ENCODE measurements at places on chromosomes 13 and 19. TPM values are rescaled to one million over a fixed set of nuclear protein-coding genes. Genes with fewer than 3 reads are reported as not detected.

DNA sequence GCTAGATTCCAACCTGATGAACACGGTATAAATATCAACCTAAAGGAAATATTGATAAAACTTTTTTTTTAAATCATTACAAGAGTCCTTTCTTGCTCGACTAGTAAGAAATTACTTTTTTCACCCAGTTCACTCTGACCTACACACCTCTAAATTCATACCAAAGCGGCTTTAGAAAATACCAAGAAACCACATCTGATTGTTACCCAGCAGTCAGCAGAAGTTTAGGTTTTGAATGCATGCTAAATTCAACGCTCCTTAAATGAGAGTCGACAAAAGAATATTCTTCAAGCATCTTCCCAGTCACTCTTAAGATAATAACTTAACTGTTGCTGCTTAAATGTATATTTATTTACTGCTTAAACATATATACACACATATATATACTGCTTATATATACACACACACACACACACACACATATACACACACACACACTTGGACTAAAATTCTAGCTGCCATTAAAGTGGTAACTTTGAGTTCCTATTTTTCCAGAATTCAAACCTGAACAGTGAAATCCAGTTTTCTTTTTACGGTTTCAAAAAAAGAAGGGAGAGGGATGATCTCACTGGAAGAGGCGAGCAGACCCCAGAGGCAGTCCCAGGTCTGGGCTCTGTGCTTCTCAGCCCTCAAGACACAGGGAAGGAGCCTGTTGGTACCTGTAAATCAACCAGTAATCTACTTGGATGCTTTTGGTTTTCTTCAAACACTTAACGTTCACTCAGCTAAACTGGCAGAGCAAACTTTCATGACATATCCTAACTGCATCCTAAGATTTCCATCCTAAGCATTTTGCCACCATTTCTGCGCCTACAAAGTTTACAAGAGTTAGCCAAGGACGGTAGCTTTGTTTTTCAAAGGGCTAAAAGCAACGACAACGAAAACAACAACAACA, 1.7 kb downstream of the STK24 start:
- peak overlapping the region; percentile 93 for H3K27ac ChIP-seq
- H3K27me3 ChIP-seq: no peaks in the 10 kb centered on the region
- DNase-seq: no peak
- no peaks in the 10 kb centered on the region for H3K36me3 ChIP-seq
- H3K4me3 ChIP-seq: peak overlapping the region; percentile 94

- no peaks in the 10 kb centered on the region for H3K27me3 ChIP-seq
- DNase-seq: no peak
- no peaks in the 10 kb centered on the region for H3K36me3 ChIP-seq
- H3K4me3 ChIP-seq: no peak overlapping the region
These were observed 2860.6 kb upstream of the PCDH20 start for GRCh38 chr13:64276232-64276631.

- no peaks in the 10 kb centered on the region for H3K4me1 ChIP-seq
- DNase-seq: no peak
- H3K4me3 ChIP-seq: no peak overlapping the region
- H3K27me3 ChIP-seq: no peaks in the 10 kb centered on the region
- no peak overlapping the region for H3K27ac ChIP-seq
These were observed 414.8 kb upstream of the PCDH20 start for GRCh38 chr13:61830475-61830874.

DNA sequence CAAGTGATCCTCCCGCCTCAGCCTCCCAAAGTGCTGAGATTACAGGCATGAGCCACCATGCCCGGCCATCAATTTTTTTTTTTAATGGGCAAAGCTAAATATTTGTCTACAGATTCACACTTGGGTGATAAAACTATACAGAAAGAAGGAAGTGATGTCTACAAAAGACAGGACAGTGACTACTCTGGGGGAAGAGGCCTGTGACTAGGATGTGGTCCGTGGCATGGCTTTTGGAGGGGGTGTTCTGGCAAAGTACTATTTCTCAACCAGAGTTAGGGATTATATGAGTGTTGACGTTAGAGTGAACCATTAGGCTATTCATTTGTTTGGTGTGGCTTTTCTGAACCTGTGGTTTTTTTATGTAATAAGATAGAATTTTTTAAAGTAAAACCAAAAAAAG, 42.7 kb downstream of the INSR start:
- DNase-seq: no peak
- H3K4me1 ChIP-seq: no peaks in the 10 kb centered on the region
- H3K36me3 ChIP-seq: no peaks in the 10 kb centered on the region
- no peak overlapping the region for H3K27ac ChIP-seq
- H3K4me3 ChIP-seq: no peak overlapping the region

- DNase-seq: no peak
- H3K4me3 ChIP-seq: no peak overlapping the region
- H3K27ac ChIP-seq: no peak overlapping the region
- H3K4me1 ChIP-seq: no peaks in the 10 kb centered on the region
These were observed 46.8 kb downstream of the ZNF85 start for GRCh38 chr19:20969898-20970297.

The GPX4 gene
- total RNA-seq: 387 TPM

The LYL1 gene
- 21.8 TPM for total RNA-seq

- no peak for DNase-seq
- no peaks in the 10 kb centered on the region for H3K36me3 ChIP-seq
- no peak overlapping the region for H3K27ac ChIP-seq
- H3K4me3 ChIP-seq: no peak overlapping the region
These were observed 91.3 kb downstream of the SPRY2 start for GRCh38 chr13:80249516-80250212.

The MBD3L4 gene
- not detected for total RNA-seq

DNA sequence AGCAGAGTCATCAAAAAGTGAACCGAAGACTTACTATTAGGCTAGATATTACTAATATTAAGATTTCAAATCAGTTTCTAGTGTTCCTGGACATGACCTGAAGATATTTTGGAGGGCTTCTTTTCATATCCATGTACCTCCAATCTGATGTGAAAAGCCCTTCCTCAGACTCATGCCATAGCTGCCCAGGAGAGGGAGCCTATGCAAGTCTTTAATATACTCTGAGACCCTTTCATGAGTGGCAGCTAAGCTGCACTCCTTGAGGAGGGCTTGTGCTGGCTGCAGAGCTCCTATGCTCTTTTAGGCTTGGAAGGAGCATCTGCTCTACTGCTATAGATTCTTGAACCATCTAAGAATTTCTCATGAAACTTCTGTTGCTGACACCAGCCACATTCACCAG, 715.3 kb downstream of the OLFM4 start:
- no peaks in the 10 kb centered on the region for H3K27me3 ChIP-seq
- H3K36me3 ChIP-seq: no peaks in the 10 kb centered on the region
- no peak overlapping the region for H3K27ac ChIP-seq

The C3 gene
- total RNA-seq: 1,129 TPM

DNA sequence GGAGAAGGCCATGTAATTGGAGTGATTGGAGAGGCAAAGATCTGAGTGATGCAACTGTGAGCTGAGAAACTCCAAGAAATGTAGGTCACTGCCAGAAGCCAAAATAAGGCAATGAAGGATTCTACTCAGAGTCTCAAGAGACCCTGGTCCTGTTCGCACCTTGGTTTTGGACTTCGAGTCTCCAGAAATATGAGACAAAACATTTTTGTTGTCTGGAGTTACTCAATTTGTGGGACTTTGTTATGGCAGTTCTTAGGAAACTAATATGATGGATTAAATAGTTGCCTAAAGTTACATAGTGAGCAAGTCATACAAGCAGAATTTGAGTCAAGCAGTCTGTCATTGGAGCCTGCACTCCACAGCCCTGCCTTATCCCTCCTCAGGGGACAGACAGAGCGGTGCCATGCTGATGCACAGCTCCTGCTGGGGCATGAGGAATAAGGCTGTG, 104.2 kb downstream of the ITGBL1 start:
- no peak for DNase-seq
- H3K27ac ChIP-seq: no peak overlapping the region
- no peaks in the 10 kb centered on the region for H3K4me1 ChIP-seq
- H3K27me3 ChIP-seq: no peaks in the 10 kb centered on the region

The ACP5 gene
- total RNA-seq: 429 TPM

DNA sequence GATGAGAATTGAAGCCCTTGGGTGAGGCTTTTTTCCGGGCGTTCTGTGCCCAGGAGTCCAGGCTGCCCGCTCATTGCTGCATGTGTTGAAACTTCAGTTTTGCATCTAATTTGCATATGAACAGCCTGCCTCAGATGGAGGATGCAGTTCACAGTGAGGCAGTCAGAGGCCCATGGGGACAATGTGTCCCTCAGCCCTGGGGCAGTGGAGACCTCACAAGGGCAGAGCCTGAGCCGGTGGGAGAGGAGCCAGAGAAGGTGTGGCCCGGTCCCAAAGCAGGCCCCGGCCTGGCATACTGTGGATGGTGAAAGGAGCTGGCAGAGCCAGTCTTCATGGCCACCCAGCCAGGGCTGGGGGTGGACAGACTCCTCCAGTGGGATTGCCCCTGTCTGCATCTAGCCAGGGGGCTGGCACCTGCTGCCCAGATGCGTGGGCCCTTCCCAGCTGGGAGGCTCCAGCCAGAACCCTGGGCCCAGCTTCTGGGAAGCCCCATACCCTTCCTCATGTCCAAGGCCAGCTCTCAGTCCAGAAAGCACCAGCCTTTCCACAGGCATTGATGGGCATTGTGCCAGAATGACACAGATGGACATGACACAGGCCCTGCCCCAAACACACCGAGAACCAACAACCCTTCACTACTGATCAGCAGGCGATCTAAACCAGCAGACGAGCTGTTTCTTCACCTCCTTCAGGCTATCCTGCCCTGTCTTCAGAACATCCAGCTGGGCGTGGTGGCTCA, 32.9 kb upstream of the KCTD15 start:
- H3K27me3 ChIP-seq: no peaks in the 10 kb centered on the region
- H3K36me3 ChIP-seq: no peaks in the 10 kb centered on the region
- no peaks in the 10 kb centered on the region for H3K4me1 ChIP-seq
- H3K27ac ChIP-seq: no peak overlapping the region

The ZFP30 gene
- total RNA-seq: 10.4 TPM

DNA sequence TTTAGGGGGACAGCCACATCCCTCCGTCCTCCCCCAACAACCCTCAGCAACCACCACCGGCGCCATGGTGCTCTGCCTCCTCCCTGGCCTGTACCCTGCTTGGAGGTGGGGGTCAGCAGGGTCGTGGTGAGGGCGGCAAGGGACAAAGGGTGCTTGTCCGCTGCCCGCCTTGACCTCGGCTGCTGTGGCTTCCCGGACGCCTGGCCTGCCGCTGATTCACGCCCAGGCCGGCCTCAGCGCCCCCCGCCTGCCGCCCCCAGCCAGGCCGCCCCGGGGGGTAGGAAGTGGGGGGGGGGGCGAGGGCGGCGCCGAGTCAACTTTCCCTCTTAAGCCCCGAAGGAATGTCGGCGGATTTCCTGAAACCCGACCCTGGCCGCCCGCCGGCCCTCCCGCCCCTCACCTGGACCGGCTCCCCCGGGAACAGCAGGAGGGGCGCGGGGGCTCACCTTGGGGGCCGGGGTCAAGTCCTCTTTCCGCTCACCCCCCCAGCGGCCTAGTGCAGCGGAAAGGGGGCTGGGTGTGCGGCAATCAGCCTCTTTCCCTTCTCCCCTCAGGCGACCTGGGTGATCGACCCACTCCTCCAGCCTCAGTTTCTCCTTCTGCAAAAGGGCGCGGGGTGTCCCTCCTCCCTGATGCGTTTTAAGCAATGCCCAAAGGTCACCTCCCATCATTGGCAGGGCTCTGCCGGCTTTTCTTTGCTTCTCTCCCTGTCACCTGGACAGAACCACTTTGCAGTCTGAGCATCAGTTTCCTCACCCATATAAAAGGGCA, 1.9 kb upstream of the TMEM59L start:
- H3K4me1 ChIP-seq: peaks cover 35% of the 10 kb centered on the region
- peaks cover 94% of the 10 kb centered on the region for H3K27me3 ChIP-seq
- no peak overlapping the region for H3K4me3 ChIP-seq
- no peak overlapping the region for H3K27ac ChIP-seq
- H3K36me3 ChIP-seq: no peaks in the 10 kb centered on the region

The APOC4 gene
- not detected for total RNA-seq

The WDR83 gene
- 10.9 TPM for total RNA-seq

The PRRG2 gene
- 10.1 TPM for total RNA-seq
